NCI-H510A (cell line): ENCODE measurements at places on chromosomes 4 and X.

GRCh38 chrX:44954562-44954961, 81.6 kb downstream of the KDM6A start:
- DNase-seq, result no peak

DNA sequence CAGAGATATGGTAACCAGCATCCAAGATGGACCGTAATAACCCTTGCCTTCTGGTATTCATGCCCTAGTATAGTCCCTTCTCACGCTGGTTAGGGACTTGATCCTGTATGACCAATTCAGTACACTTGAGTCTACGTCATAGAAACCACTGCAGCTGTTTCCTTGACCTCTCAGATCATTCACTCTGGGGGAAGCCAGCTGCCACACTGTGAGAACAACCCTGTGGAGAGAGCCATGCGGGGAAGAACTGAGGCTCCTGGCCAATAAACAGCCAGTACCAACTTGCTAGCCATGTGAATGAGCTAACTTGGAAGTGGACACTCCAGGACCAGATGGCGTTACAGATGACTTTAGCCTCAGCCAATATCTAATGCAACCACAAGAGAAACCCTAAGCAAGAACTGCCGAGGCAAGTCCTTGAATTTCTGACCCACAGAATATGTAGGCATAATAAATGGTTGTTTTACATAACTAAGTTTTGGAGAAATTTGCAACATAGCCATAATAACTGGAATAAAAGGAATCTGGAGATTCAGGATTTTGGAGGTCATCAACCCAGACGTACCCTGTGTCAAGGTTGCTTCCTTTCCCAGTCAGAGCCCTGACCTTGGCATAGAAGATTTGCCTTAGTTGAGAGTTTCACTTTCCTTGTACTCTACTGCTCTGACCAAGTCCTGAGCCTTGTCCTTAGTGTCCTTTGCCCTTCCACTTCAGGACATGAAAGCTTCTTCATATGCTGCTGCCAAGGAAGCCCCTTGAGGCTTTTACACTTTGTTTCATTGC, 87.3 kb upstream of the ZNF81 start:
- DNase-seq, result no peak

DNA sequence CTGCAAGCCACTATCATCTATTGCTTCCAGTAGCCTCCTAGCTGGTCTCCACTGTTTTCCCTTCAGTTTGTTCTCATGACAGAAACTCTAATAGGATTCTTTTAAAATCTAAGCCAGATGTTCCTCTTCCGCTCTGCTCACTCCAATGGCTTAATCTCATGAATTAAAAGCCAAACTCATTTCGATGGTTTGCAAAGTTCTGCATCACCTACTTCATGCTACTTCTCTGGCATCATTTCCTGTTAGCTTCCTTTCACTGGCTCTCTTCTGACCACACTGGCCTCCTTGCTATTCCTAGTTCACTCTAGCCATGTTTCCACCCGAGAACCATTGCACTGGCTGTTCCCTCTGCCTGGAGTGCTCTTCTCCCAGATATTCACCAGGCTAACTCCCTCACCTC, 102.0 kb upstream of the LSM6 start:
- no peak for DNase-seq

- no peak for DNase-seq
These were observed 382.2 kb upstream of the SPOCK3 start for GRCh38 chr4:167616476-167616875.

DNA sequence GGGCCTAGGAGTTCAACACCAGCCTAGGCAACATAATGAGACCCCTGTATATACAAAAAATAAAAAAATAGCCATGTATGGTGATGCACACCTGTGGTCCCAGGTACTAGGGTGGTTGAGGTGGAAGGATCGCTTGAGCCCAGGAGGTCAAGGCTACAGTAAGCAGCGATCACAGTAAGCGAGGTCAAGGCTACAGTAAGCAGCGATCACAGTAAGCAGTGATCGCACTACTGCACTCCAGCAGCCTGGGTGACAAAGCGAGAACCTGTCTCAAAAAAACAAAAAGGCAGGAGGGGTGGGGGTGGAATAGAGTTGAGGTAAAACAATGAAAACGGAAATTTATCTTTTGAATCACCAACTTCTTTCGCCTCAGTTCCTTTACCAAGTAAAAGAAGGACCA, 29.4 kb downstream of the TBCK start:
- no peak for DNase-seq

DNA sequence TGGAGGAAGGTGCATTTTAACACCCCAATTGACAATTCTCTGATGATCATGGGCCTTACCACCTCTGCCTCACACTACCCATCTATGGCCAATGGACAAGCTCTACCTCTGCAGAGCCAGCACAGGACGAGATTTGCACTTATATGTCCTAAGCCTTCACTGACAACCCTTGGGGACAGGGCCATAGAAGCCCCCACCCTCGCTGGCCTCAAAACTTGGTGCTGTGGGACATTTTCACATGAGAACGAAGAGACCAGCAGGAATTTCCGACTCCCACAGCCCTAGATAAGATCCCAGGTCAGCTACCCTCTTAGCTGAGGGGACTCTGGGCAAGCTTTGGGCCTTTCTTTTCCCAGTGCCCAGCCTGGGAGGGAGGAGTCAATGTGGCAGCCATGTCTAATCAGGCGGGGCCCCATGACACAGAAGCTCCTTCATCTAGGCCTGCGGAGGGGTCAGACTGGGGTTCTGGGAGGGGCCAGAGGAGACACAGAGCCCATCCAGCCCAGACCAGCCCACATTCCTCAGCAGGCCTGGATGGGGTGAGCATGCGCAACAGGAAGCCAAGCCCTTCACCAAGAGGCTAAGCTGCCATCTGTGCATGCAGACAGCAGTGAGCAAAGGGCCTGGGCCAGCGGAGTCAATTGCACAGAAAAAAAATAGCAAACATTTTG, 12.1 kb downstream of the PJA1 start:
- no peak for DNase-seq

GRCh38 chr4:33711826-33712225, 2532.5 kb downstream of the ARAP2 start:
- DNase-seq, result no peak

DNA sequence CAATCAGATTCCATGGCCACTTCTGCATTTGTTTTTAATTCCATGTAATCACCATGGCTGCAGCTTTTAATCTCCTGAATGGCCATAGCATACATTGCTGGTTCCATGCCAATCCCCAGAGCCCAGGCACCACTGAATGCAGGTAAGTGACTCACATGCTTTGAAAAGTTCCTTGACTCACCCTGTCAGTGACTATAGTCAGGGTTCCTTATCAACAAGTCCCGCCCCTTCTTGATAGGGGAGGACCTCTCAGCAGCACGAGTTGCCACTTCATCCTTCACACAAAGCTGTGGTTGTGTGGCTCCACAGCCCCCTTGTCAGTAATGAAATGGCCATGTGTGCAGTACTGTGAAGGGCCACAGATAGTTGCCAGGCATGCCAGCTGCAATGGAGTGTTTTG, 516.6 kb downstream of the PPARGC1A start:
- no peak for DNase-seq

DNA sequence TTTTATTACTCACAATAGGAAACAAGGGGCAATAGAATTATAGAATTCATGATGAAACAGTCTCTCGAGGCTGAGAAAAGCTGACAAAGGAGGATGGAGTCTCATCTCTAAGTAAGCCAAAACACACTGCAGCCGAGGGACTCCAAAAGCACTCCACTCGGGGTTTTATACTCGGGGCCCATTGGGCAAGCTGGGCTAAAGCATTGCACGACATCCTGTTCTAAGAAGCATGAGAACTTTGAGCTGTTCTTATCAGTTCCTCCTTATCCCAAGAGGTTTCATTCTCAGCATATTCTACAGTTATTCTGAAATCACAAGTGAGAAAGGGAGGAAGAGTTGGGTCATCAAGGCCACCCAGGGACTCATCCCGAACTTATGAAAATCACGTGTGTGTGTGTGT, 1475.5 kb downstream of the PCDH18 start:
- DNase-seq, result no peak

DNA sequence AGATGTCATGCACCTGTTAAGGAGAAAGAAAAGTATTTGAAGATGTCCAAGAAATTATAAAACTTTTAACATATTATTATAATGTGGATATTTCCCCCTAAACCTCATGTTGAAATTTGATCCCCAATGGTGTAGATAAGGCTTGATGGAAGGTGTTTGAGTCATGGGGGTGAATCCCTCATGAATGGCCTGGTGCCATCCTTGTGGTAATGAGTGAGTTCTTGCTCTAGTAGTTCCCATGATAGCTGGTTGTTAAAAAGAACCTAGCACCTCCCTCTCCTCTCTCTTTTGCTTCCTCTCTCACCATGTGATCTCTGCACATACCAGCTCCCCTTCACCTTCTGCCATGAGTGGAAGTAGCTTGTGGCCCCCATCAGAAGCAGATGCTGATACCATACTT, 176.6 kb upstream of the NR3C2 start:
- no peak for DNase-seq

DNA sequence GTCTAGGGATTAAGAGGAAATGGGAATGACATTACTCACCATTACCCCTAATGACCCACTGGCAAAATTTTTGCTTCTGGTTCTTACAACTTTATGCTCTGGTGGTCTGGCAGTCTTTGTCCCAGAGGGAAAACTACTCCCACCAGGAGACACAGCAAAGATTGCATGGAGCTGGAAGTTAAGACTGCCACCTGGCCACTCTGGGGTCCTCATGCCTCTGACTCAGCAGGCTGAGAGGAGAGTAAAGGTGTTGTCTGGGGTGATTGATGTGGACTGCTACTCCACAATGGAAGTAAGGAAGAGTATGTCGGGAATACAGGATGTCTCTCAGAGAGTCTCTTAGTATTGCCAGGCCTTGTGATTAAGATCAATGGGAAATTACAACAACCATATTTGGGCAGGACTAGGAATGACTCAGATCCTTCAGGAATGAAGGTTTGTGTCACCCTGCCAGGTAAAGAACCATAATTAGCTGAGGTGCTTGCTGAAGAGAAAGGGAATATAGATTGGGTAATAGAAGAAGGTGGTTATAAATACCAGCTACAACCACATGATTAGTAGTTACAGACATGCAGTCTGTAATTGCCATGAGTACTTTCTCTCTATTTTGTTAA, 215.5 kb downstream of the GPAT3 start:
- no peak for DNase-seq

- no peak for DNase-seq
These were observed 24.1 kb upstream of the HPRT1 start for GRCh38 chrX:134435894-134436293.

DNA sequence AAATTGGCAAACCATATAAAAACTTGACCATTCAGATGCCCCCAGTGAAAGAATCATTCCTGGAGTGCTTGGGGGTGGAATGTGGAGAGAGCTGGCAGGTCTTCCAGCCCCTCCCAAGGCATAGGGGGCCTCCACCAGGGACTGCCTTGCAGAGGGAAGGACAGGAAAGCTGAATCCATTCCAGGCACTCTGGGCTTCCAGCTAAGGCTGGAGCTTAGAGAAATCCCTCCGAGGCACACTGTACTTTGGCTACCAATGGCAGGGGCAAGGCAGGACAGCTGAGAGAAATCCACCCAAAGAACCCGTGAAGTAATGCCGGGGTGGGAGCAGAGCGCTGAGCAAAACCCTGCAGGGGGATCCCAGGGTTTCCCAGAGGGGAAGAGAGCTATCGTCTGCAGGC, 4.0 kb downstream of the CENPU start:
- DNase-seq, result no peak

DNA sequence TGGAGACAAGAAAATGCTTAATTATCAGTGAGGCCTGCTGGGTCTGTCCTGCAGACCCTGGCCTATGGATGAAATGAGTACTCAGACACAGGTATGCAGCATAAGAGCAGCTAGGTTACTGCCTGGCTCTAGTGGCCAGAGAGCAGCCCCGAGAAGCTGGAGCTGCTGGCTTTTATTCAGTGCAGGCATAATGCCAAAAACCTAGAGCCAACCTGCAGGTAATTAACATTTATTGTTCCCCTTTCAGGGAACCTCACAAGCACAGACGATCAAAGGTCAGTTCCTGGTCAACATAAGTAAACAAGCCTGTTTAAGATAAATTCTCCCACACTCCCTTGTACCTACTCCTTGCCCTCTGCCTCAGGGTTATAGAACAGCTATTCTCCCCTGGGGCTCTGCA, 13.3 kb downstream of the IDS start:
- no peak for DNase-seq

- peak; percentile 62 for DNase-seq
These were observed 233.0 kb upstream of the CLNK start for GRCh38 chr4:10917566-10917965.

GRCh38 chr4:131001371-131001770, 1905.4 kb downstream of the C4orf33 start:
- DNase-seq, result no peak

GRCh38 chr4:140499391-140499790, 1.3 kb upstream of the MGAT4D start:
- no peak for DNase-seq

- DNase-seq, result no peak
These were observed 221.1 kb downstream of the BMPR1B start for GRCh38 chr4:94978904-94979303.

- no peak for DNase-seq
These were observed 46.5 kb downstream of the RELL1 start for GRCh38 chr4:37639551-37640285.

GRCh38 chr4:87844452-87844851, 11.7 kb downstream of the MEPE start:
- no peak for DNase-seq

DNA sequence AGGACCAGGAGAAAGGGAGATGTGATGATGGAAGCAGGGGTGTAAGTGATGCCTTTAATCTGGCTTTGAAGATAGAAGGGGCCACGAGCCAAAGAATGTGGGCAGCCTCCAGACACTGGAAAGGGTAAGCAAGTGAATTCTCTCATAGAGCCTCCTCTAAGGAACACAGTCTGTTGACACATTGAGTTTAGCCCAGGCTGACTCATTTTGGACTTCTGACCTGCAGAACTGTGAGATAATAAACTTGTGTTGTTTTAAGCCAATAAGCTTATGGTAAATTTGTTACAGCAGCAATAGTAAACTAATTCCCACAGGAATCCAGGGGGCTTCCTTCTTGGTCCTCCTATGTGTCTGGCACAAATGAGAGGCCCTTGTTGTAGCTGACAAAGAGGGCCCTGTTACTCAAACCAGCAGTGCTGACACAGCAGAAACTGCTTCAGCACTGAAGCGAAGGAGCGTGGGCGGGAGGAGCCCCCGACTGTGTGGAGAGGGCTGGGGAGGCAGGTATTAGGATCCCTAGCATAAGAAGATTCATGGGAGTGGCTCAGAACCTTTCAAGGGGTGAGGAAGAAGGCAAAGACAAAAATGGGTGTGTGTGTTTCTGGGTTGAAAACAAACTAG, 268.7 kb downstream of the NR3C2 start:
- no peak for DNase-seq

DNA sequence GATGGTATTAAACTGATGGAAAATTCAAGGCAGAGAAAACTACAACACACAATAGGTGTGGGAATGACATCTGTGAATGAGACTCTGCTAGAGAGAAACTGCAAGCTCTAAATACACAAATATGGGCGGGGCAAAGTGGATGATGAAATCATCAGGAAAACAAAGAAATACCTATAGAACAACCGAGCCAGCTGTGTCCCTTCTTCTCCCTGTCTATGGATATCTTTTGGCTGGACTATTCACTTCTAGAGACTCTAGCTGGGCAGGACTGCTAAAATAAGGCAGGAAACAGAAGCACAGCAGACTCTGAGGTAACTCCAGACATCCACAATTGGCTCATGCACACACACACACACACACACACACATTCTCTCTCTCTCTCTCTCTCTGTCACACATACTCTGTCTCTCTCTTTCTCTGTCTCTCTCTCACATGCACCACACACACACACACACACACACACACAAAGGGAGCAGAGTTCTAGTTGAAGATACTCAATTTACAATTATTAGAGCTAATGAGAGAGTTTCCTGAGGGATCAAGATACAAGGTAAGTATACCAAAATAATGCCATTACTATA, 27.2 kb upstream of the EDNRA start:
- DNase-seq, result no peak

- no peak for DNase-seq
These were observed 36.4 kb downstream of the DCLK2 start for GRCh38 chr4:150114641-150115040.
